ENCODE measurements at places on chromosomes 16 and 17.
A peak's percentile ranks its signal among the peaks of the same experiment; 100 is the strongest.

DNA sequence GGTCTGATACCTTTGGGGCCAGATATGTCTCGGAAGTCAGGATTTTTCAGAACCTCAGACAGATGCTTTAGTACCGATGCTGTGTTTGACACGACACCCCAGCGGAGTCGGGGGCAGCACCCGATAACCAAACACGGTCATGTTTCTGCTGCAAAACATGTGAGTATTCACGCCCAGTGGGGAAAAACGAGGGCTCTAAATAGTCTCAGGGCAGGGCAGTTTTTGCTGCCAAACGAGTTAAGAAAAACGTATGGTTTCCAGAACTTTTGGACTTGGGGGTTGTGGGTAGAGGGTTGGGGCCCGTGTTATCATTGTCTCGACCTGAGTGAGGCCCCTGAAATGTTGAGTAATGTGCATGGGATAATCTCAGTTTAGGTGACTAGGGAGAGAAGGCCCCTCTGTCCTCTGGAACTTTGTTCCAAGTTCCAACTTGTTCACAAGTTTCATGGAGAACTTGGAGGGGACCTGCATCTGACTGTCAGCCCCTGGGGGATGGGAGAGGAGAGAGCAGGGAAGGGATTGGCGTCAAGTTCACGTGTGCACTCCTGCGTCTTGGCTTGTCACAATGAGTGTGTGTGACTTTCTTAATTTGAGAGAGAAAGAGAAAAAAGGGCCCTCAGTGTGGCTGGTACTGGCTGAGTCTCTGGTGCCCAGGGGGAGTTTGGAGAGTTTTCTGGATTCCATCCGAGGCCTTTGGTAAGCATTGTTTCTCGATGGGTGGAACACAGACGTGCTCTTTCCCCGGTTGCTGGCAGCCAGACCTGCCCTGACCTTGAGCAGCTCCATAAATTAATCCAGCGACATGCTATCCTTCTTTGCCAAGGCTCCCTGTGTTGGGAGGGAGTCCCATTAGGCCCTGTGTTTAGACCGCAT lies 83.9 kb upstream of the CIBAR2 start:
- no peak for DNase-seq

- DNase-seq: no peak
Measured at GRCh38 chr17:1958134-1958881, 66.8 kb downstream of the RTN4RL1 start.

DNA sequence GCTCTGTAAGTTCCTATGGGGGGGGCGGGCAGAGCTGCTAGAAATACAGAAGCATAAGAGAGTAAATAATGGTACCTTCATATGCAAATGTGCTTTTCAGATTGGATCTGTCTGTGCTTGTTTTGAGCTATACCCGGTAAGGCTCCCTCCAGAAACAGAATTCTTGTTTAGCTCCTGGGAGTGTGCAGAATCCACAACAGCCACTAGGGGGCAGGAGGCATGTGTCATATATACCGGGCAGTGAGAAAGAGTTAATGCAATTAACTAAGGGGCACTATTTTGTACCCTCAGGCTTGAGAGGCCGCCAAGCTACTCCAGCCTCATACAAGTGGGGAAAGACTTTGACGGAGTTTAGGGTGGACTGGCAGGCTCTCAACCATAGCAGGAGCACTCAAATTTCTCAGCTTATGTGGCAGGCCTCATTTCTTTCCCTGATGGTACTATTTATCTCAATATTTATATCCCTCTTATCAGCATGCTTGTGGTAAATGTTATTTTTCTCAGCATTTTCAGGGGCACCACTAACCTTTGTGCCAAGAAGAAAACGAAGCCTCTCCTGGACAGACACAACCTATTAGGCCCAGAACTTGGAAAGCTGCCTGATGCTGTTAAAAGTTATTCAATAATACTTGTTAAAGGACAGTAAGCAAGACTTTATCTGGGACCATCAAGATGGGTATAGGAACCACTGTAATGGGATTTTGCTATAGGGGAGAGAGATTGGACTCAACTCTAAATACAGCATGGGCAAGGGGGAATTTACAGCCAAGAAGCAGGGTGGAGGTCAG lies 10.7 kb upstream of the CENPV start:
- peak; percentile 87 for DNase-seq

GRCh38 chr17:13016881-13017654 lies 759 bp downstream of the ELAC2 start:
- DNase-seq: no peak

DNA sequence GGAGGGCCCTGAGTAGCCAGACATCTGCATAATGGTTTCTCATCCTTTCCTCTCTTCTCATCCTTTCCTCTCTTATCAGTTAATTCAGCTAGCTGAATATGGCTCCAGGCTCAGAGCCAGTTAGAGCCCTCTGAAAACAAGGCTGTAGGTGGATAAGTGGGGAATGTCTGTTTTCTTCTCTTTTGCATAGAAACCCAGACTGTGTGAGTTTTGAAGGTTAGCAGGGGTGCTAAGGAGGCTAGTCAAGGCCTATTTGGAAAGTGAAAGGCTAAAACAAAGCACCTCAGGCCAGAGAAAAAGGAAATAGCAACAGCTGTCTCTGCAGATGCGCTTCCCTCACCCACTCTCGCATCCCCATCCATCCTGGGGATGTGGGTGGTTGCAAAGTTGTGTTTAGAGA lies 420.9 kb downstream of the SHISA9 start:
- no peak for DNase-seq

DNA sequence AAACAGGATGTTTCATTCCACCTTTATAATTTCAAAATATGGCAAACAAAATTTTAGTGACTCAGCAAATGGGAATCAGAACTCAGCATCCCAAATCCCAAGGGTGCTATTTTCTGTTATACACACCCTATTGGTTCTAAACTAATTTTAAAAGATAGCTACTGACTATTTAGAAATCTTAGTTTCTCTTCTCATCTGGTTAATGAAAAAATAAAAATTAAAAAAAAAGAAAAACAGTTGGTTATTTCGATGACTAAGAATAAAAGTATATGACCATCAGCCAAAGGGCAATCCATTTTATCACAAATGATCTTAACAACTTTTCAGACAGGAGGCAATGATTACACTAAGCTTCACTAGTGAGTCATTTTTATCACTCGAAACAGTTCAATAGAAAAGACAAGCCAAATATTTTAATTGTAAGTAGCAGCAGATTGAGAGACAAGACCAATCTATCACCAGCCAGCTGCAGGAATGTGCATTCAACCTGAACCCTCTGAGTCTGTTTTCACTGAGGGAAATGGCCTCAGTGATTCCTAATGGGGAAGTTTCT lies 15.2 kb downstream of the PHLPP2 start:
- DNase-seq: no peak

DNA sequence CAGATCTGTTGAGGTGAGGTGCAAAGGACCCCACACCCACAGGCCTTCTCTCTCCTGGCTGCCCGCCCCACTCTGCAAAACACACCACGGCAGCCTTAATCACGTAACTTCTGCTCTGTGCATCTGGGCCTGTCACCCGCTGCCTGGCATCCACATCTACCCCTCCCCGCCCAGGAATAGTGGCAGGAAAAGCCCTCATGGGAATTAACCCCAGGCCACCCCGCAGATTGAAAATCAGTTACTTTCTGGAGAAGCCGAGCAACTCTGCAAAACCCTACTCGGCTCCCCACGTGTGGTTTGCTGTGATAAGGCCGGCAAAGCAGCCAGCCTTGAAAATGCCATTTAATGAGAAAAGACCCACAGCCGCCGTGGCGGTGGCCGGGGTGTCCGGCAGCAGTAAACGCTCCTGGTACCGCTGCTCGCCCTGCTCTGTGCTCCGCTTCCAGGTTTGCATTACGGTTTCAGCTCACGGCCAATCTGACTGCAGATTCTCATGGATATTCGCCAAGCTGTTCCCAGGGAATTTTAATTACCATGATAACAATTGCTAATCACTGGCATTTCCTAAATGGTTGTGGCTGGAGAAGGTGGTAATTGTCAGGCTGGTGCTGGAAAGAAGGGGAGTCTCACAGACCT lies 78.0 kb upstream of the DOC2B start:
- no peak for DNase-seq

DNA sequence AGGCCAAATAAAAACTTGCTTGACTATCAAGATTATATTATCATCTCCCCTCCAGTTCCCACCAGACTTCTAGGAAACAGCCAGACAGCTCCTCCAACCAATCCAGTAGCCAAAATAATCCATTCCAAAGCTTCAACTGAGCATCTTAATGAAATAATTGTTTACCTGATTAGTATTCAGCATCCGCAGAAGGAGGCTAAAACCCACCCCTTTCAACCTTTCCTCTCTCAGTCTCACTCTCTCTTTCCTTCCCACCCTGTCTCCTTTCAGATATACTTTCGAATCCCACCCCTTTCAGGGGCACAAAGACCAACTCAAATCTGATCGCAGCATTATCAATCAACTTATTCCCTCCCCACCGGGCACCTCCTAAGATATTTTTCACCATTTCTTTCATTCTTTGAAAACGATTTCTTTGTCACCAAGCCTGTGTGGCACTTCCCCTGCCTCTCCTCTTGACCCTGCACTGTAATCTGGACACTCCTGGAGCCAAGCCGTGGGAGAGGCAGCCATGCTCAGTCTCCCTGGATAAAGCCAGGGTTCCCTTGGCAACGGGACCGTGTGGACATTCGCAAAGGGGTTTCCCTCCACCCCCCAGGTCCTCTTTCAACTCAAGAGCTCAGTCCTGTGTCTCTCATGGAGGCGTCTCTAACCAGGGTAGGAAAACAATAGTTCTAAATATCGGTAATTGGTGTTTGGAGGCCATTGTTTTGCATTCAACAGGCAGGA lies at the start of gene ANKFN1:
Gene ANKFN1 (plus strand): TSS at position 602 of the 729 bp plus-strand sequence. CDS start 59,193 bp downstream, outside the sequence.
- DNase-seq: no peak

DNA sequence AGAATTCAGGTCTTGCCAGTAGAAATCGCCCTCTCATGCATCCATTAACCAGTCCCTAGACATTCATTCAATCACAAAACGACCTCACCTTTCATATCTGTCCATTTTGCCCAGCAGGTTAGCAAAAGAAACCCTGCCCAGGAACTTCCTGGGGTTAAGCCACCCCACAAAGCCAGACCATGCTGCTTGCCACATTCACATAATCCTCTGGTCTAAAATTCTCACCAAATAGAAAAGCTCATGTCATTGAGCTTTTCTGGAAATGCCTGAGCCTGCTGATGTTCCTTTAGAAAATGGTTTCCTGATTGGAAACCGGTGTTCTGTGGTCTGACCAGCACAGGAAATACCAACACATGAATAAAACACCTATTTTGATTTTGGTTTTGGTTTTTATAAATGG lies 21.6 kb upstream of the DYNLRB2 start:
- DNase-seq: no peak

DNA sequence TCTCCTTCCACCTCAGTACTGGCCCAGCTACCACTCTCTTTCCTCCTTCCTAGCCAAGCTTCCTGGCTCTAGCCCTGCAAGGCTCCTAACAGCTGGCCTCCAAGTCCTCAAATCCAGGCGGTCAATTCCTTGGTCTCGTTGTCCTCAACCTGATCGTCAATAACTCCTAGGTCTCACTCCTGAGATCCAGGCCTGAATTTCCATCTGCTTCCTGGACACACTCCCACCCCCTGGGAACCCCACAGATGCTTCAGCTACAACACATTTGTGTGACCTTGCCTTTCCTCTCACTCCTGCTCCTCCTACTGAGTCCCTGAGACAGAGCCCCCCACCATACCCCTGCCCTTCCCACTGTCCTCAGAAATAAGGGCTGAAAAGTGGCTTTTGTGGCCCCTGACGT lies 2.3 kb downstream of the ENKD1 start:
- no peak for DNase-seq

DNA sequence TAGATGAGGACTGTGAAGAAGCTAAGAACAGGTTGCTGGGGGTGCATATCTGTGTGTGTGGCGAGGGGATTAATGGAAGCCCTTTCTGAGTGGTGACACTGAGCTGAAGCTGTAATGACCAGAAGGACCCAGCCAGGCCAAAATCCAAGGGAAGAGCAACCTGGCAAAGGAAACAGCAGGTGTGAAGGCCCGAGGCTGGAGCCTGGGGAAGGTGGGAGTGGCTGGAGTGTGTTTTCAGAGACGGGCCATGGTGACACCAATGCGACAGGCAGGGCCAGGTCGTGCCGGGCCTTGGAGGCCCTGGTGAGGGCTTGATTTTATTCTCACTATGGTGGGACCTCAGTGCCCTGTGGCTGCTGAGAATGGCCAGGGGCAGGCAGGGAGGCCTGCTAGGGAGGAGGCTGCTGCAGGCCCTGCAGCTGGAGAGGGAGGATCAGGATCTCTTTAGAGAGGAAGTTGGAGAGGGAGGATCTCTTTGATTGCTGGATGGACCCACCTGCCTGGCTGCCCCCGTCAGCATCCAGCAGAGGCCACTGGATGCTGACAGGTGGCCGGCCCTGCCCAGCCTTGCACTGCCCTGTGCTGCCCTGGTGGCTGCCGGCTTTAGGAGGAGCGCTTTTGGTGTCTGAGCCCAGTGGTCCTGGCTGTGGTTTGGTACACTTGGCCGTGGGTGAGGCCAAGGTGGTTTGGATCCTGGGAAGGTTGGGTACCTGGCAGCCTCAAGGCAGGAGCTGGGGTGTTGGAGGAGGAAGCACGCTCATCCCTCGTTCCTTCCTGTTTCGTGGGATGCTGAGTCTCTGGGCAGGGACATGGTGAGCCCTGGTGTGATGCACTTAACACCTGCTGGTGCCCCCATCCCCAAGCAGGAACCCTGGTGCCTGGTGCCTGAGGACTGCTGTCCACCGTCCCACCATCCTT lies 188.3 kb downstream of the SEC14L1 start:
- DNase-seq: no peak

GRCh38 chr16:1073566-1074378 lies 1.2 kb downstream of the SSTR5 start:
- DNase-seq: no peak

DNA sequence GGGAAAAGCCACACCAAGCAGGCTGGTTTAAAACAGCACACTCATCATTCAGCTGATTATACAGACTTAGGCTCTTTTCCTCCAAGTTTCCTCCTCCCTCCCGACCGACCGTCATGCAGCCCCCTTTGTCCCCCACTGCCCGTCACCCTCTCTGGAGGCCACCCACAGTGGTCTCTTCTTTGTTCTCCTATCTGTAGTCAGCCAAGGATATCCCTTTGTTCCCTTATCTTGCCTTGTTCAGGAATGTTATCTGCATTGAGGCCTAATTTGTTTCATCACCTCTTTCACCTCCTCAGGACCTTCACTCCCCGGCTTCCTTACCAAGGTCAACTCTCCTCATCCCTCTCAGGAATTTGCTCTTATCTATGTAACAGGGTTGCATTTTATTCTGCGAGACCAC lies 186.4 kb upstream of the CDH13 start:
- DNase-seq: no peak

DNA sequence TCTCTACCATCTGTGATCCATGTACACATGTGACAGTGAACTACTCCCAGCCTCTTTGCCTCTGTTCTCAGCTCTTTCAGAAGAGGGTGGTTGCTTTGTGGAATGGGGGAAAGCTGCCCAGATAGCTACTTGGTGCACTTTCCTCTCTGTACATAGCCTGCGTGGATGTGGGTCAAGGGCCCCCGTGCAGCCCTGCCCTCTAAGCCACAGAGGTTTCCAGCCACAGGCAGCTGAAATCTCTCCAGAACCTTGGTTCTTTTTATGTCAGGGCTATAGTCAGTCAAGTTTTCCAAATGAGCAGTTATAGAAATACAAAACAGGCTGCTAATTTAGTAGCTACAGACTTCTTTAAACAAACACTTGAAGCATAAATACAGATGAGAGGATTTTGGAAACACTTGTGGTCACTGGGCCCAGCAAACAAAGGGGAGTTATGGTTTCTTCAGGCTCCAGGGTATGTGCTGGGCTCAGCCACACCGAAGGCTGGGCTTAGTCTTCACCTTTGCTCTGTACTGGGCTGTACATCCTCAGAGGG lies 199.7 kb upstream of the ASIC2 start:
- DNase-seq: no peak
